Smooth muscle cell of the umbilical artery (primary cell): ENCODE measurements at places on chromosomes 3 and 15. TPM values are rescaled to one million over a fixed set of nuclear protein-coding genes. Genes with fewer than 3 reads are reported as not detected.

SRGAP3 gene
- total RNA-seq: 1.5 and 4.9 TPM in 2 replicates

IRAK2 gene
- 8.0 and 12.9 TPM in 2 replicates for total RNA-seq

ATP8B4 gene
- total RNA-seq: 0.42 and 12.2 TPM in 2 replicates

ADAMTSL3 gene
- under 0.01 and 0.05 TPM in 2 replicates for total RNA-seq

SPINT1 gene
- 0.30 and 0.78 TPM in 2 replicates for total RNA-seq

TRAT1 gene
- total RNA-seq: not detected in 2 replicates

IP6K1 gene
- total RNA-seq: 22.6 and 39.2 TPM in 2 replicates

C2CD4A gene
- total RNA-seq: not detected in 2 replicates

SLC9A9 gene
- total RNA-seq: 2.8 and 7.4 TPM in 2 replicates

PDZRN3 gene
- 12.3 and 114 TPM in 2 replicates for total RNA-seq

TNNC1 gene
- total RNA-seq: 0.89 TPM in 1 of 2 replicates, not detected in the other

CP gene
- not detected in 2 replicates for total RNA-seq

ENTPD3 gene
- total RNA-seq: 0.14 and 0.30 TPM in 2 replicates

SPG21 gene
- 67.6 and 69.8 TPM in 2 replicates for total RNA-seq

ZCWPW2 gene
- total RNA-seq: 0.74 and 1.2 TPM in 2 replicates

NRG4 gene
- under 0.01 TPM in 1 of 2 replicates, not detected in the other for total RNA-seq

CKMT1A gene
- not detected in 2 replicates for total RNA-seq

CLRN1 gene
- total RNA-seq: not detected in 2 replicates

AADACL2 gene
- not detected in 2 replicates for total RNA-seq

OPA1 gene
- 74.5 and 116 TPM in 2 replicates for total RNA-seq

CYP1A1 gene
- 0.30 TPM in 1 of 2 replicates, not detected in the other for total RNA-seq

ATP13A4 gene
- total RNA-seq: 0.46 and 0.89 TPM in 2 replicates

EID1 gene
- total RNA-seq: 281 and 374 TPM in 2 replicates

ISL2 gene
- 1.8 and 2.4 TPM in 2 replicates for total RNA-seq

RARRES1 gene
- total RNA-seq: 10.9 and 43.9 TPM in 2 replicates

HDDC3 gene
- 11.6 and 12.2 TPM in 2 replicates for total RNA-seq

GASK1A gene
- total RNA-seq: 1.5 and 1.8 TPM in 2 replicates

SLC22A13 gene
- total RNA-seq: 1.5 and 1.6 TPM in 2 replicates

TGM5 gene
- not detected in 2 replicates for total RNA-seq

KCNMB3 gene
- total RNA-seq: 1.3 and 1.5 TPM in 2 replicates

FLNB gene
- 454 and 803 TPM in 2 replicates for total RNA-seq

SERINC4 gene
- total RNA-seq: not detected in 2 replicates
